ENCODE measurements at places on chromosomes 1 and 21.

DNA sequence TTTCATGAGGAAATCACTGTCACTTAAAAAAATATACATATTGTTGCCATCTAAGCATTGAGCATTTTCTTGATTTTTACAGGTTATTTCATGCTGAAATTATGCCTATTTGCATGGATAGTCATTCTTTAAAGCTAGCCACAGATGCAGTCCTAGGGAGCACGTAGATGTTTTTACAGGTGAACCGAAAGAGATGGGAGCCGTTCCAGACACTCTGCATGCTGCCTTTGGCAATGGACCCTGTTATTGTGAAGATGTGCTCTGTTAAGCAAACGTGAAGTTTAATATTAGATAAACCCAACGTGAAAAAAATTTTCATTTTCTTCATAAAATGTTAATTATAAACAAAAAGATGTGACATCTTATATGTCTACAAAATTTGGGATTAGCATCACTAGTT, 7.1 kb downstream of the PROX1 start:
- no peak for DNase-seq

- DNase-seq = no peak
Observed at GRCh38 chr1:153428073-153428638, 11.8 kb downstream of the S100A7A start.

- no peak for DNase-seq
Observed at GRCh38 chr1:200795156-200795555, 56.5 kb downstream of the CAMSAP2 start.

DNA sequence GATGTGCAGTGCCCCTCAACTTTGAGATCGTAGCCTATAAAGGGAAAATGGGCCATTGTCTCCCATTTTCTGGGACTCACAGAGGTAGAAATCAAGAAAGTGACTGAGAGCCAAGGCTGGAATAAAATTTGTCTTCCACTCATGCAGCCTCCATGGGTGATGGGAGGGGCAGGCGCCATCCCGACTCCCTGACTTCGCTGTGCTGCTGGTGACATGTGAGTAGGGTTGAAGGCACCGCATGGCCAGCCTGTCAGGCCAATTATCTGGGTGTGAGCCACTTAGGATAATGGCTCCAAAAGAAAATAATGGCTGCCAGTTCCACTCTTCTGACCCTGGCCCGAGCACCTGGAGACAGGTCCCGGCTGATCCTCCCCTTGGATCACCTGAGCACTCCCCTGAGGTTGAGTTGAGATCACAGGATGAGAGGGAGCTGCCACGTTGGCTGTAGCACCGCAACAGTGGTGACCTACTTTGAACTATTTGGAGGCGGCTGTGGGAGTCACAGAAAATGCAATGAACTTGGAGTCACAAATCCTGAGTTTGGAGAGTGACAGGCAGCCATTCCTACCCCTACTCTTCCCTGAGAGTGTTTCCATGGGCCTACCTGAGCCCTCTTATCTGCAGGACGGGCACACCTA, 26.3 kb downstream of the CAPN9 start:
- no peak for DNase-seq

DNA sequence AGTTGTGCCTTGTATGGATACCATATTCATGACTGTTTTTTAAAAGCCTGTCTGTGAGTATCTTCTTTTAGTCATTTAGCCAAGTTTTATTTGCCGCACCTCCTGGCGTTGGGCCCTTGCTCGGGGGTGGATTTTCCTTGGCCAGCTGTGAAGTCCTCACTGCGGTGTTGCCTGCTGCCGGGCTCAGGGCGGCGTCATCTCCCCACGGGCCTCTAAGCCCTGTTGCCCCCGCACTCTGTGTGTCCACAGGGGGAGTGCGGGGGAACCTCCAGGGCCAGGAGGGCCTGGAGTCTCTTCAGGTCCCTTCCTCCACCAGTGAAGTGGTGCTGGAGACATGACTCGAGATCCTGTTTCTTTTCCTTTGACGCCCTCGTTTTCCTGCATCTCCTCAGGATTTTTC, 65.8 kb upstream of the DIP2A start:
- DNase-seq = no peak

DNA sequence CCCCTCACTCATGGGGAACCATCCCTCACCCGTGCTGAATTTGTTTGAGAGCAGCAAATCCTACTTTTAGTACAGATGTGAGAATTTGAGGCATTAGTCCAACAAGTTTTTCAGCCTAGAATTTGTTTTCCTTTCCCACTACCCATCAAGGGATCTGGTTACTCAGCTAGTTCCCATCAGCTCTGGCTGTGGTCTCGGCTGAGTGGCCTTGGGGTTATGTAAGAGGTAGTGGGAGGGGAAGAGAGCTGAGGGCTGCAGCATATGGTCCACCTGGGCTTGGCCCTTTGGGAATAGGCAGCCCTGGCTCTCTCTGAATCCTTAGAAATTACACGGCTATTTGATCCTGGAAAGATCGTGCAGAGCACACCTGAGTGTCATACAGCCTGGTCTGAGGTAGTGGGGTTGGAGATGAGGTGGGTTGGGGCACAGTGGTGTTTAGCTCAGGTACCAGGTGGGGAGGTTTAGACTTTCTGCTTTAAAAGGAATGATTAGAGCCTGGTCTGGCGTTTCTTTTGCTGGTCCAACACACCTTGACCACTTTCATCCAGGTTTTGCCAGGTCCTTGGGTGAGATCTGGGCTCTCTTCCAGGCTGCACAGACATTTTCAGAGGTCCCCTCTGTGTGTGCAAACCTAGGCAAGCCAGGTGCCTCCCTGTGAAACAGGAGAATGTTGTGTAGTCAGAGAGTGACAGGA, 4.2 kb downstream of the GSTM4 start:
- no peak for DNase-seq

GRCh38 chr1:203754455-203754864, 10.5 kb upstream of the LAX1 start:
- DNase-seq = peak; percentile 8

GRCh38 chr1:16180291-16180824, 24.5 kb upstream of the EPHA2 start:
- no peak for DNase-seq

GRCh38 chr1:185170291-185170848, 13.4 kb downstream of the SWT1 start:
- DNase-seq = peak; percentile 90

GRCh38 chr1:103461161-103462105, 64.1 kb upstream of the RNPC3 start:
- peak; percentile 40 for DNase-seq

DNA sequence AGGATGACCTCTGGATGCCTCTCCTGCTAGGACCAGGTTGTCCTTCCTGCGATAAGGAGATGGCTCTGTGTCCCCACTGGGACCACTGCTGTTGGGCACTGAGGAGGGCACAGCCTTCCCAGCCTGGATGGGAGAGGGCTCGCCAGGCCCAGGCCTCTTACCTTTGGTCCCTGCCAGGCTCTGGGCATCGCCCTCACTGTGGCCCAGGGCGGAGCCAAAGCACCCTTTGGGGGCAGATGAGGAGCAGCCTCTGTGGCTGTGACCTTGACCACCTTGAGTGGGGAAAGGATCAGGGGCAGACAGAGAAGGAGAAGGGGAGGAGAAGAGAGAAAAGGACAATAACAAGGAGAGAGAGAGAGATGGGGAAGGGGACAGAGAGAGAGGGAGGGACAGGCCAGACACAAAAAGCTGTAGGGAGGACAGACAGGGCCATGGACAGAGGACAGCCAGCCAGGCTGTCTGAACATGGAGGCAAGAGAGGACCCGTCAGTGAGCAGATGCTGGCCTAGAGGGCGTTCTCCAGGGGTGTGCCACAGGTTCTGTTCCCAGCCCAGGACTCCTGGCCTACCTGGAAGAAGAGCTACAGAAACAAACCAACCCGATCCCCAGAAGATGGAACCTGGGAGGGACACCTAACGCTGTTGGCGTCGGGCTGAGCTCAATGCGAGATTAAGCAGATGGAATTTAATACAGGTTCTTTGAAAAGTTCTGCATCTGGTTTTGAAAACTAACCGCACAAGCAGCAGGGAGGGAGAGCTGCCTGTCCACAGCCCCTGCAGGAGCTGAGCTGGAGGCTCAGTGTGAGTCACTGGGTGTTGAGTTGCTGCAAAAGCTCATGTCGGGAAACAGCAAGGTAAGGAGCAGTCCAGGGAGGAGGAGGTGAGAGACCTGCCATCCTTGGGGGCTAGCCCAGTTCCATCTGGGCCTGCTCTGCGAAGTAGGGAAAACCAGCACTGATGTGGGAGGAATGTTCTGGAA, 262.1 kb downstream of the PTPRU start:
- no peak for DNase-seq

GRCh38 chr1:59138402-59138801, 158.5 kb upstream of the FGGY start:
- DNase-seq = no peak

DNA sequence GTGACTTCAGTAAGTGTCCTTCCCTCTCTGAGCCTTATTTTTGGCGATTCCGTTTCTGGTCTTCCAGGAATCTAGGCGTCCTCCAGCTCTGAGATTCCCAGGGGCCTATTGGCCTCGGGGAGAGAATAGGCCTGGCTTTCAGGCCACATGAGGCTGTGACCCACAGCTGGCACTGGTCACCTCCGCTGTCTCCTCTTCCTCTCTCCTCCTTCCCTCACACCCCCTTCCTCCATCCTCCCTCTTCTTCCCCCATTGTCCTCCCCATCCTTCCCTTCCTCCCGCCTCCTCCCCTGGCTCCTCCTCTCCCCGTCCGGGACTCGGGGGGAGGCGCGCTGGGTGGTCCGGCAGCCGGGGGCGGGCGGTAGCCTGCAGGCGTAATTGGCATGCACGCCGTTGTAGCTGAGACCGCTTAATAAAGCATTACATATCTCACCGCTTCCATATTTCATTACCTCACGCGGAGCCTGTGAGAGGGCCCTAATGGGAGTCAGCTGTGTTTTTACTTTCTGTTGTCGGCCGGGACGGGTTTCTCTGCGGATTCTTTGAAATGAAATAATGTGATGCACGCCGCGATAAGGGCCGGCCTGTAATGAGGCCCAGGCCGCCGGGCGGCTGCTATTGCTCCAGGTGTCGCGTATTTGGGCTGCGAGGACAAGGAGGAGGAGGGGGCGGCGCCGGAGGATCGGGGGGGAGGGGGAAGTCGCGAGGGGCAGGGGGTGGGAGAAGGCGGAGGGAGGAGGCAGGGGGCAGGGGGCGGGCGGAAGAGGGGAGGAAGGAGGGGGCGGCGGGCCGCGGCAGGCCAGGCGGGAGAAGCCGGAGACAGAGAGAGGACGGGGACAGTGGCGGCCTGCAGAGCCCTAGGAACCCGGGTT, 95.3 kb downstream of the FOXD2 start:
- DNase-seq = peak; percentile 88

DNA sequence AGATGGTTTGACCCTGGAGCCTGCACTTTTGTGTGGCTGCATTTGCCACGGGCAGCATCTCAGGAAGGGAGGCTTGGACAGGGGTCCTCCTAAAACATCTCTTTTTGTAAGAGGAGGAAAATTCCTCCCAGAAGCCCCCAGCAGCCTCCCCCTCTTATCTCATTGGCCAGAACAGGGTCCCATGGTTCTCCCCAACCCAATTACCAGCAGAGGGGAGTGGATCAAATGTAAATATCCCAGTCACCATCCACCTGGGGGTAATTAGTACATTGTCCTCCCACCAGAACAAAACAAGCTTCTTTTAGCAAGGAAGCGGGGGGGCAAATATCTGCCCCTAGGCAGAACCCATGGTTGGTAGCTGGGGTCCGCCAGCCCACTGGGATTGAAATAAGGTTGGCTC, 44.7 kb upstream of the TENT5B start:
- DNase-seq = peak; percentile 62

GRCh38 chr1:165383599-165384405, 27.3 kb upstream of the LMX1A start:
- no peak for DNase-seq

DNA sequence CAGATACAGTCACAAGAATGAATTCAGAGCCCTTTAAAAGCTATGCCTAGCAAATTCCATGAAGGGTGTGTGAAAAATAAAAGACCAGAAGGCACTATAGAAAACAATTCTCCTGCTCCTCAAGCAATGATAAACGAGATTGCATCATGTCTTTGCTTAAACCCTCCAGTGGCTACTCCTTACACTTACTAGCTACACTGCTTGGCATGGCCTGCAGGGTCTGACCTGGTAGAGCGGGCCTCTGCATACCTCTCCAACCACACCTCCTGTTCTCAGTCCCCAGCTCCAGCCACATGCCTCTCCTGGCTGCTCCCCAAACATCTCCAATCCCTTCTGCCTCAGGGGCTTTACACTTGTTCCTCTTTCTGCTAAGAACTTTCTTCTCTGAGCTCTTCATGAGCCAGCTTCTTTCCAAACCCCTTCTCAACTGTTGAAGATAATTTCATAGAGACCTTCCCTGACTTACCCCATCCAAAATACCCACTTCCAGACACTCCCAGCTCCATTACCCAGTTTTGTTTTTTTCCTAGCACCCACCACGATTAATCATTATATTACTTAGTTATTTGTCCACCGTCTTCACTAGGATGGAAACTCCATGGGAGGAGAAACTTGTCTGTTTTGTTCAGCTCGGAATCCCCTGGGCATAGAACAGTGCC, 11.2 kb upstream of the CREG1 start:
- peak; percentile 45 for DNase-seq

GRCh38 chr1:22313321-22313720, 138.3 kb upstream of the ZBTB40 start:
- DNase-seq = no peak

DNA sequence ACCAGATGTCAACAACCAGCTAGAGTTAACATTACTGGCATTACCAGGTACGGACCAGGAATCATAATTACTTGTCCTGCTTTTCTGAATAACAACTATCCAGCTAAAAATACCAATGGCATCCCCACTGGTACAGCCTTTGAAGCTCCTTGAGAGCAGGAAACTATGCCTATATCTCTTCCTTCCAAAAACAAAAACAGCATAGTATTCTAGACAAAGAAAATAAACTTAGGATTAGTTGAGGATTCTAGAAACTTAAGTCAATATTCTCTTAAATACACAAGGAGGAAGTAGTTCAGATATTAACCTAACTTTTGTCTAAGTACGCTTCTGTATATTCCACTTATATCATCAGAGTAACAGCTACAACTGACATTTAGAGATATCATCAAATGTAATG, 3.0 kb downstream of the FUBP1 start:
- DNase-seq = no peak

DNA sequence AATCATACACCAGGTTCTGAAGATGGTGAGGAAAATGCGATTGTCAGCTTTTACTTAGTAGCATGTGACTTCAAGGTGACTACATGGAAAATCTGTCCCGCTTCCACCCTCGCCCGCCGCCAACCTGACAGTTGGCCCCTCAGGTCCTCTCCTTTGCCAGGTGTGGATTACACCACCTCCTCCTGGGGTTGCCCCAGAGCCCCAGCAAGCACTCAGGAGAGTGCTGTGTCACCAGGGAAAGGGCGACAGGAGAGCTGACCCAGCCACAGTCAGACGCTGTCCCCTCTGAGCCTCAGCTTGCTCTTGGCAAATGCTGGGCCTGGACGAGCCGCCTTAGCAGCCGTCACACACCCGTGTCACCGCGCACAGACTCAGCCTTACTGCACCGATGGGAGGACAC, 17.9 kb downstream of the PTTG1IP start:
- no peak for DNase-seq

Data from GM23338 (cell line).